Left hindlimb (tissue), 1 donor: ENCODE measurements at places on chromosomes 3 and 15.
A peak's percentile ranks its signal among the peaks of the same experiment; 100 is the strongest.

DNA sequence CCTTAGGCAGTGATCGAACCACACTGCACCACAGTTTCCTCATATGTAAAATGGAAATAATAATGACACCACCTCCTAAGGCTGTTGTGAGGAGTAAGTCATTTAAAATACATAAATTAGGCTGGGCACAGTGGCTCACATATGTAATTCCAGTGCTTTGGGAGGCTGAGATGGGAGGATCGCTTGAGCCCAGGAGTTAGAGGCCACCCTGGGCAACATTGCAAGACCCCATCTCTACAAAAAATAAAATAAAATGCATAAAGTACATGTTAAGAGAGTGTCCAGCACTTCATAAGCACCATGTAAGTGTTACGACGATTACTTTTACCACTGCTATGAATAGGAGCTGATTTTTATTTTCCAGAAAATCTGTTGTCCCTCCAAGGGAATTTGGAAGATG lies 440.0 kb downstream of the FOXP1 start:
- no peak for DNase-seq

GRCh38 chr15:75095594-75095993 lies 72.2 kb downstream of the PPCDC start:
- no peak for DNase-seq

GRCh38 chr15:86329311-86330013 lies 249.8 kb downstream of the AGBL1 start:
- no peak for DNase-seq

DNA sequence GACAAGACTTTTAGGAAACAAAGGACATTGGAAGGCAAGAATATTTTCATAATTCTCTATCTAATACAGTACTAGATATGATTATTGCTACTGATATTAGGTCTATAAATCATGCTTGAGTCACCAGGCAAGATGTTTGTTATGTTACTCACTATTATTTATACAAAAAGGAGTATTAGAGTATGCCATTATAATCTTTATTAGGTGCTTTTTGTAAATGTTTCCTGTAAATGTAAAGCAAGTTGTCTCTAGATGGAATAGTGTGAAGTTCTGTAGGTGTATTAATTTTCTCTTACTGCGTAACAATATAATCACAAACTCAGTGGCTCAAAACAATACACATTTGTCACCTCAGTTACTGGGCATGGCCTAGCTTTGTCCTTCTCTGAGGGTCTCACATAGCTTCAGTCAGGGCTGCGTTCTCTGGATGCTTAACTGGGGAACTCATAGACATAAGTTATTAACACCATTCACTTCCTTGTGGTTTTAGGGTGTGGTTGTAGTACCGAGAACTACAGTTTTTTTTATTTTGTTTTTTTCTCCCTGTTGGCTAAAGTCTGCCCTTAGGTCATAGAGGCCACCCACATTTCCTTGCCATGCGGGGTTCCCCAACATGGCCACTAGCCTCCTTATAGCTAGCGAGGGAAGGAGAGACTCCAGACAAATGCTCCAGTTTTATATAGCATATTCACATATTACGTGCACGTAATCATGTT lies 20.3 kb upstream of the MAP3K13 start:
- no peak for DNase-seq

DNA sequence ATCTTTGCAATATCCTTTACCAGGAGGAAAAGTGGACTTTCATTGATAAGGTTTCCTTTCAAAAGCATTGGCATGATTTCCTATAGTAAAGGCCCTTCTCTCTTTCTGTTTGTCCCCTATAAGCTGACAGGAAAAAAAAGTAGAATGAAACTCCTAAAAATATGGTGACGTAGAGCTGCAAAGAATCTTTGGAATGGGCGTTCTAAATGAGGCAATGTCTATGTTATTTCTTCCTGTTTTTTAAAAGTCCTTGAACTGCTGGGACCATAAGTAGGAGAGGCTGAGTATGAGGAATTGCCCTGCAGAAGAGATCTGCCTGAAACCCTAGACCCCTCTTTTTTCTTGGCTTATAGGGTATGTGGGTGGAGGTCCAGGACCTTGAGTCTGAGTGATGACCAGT lies 17.2 kb downstream of the ST3GAL6 start:
- DNase-seq = no peak

DNA sequence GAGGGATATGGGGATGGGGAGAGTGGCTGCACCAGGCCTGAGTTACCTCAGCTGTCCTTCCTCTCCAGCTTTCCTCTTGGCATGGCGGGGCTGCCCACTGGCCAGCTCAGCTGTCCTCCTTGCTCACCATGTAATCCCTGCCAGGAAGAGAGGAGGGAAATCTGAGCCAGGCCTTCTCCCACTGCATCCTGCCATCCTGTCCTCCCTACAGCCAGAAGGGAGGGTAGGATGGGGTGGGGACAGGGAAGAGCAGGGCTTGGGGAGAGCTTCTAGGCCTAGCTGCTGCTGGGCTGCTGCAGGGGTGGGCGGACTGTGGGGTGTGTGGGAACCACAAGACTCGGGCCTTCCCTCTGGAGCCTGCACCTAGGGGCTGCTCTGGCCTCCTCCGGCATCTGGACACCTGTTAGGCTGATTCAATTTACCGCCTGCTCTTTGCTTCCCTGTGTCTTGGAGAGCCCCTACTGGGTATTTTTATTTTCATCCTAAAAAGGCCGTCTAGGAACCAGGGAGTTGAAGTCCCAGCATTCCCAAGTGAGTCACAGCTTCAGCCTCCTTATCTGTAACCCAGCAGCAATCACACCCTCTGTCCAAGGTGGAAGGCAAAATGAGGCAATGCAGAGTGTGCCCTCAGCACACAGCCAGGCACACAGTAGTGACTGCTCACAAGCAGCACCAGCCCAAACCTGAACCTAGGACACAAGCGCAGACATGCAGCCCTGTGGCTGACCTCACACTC lies 13.1 kb upstream of the KY start:
- DNase-seq = peak; percentile 69

DNA sequence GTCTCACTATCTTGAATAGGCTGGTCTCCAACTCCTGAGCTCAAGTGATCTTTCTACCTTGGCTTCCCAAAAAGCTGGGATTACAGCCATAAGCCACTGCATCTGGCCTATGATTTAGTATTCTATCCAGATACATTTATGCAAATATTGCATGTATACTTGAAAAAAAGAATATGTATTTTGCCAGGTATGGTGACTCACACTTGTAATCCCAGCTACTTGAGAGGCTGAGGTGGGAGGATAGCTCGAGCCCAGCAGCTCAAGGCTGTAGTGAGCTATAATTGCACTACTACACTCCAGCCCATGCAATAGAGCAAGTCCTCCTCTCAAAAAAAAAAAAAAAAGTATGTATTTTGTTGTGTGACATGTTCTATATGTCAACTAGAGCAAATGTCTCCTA lies 54.4 kb downstream of the SLC15A2 start:
- DNase-seq = no peak

- DNase-seq = no peak
Measured at GRCh38 chr3:155283092-155284056, 10.1 kb downstream of the STRIT1 start.

- DNase-seq = no peak
Measured at GRCh38 chr15:71808311-71809020, 1.9 kb upstream of the NR2E3 start.

DNA sequence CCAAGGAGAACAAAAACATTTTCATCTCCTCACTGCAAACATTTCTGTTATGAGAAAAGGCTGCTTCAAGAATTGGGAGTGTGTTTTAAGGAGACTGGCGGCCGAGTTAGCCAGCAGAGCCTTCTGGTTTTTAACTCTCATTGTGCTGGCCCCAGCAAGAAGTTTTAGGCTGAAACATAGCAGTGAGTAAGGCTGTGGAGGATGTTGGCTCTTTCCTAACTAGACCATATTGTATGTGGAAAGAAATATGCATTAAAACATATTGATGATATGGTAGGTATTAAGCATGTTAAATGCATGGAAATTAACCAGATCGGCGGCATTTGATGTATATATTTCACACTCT lies 90.7 kb downstream of the TIGIT start:
- no peak for DNase-seq

- DNase-seq = no peak
Measured at GRCh38 chr3:19559724-19560442, 374.1 kb downstream of the EFHB start.

GRCh38 chr15:64548235-64548634 lies 87.9 kb downstream of the ZNF609 start:
- no peak for DNase-seq

DNA sequence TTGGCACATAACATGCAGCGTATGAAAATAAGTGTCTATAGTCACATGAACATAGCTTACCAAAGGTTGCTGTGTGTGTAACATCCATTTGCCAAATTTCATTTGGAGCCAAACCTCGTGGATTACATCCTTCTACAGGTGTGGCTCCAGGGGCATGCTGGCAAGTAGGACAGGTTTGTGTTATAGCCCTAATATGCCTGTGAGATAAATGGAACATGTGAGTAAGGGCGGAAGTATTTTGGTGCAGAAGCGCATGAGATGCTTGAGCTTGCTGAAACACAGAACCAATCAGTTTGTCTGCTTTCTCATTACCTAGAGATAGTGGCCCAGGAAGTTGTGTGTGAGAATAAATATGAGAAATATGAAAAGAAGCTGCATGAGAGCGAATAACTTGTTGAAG lies 21.8 kb upstream of the XCR1 start:
- no peak for DNase-seq

DNA sequence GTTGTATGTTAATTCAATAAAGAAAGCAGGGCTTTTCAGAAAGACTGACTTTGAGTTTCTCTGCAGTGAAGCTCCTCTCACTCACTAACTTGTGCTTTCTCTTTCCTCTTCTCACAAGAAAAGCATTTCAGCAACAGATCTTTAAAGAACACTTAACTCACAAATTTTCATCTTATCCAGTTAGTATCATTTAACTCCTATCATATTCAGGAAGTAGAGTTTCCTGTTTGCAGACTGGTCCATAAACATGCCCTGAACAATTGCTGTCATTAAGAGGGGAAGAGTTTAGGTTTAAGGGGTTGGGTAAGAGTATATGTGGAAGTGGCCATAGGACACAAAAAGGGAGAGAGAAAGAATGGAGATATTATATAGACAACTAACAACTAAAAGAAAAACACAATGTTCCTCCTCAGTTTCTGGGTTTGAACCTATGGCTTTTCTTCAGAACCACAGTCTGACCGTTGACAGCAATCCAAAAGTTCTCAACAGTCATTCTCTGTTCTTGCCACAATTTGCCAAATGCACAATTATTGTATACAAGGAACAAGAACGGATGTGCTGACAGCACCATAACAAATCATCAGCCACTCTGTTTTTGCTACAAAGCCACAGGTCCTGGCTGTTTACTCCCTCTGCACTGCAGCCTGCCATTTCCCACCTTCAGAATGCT lies 63.9 kb downstream of the CHAC1 start:
- no peak for DNase-seq

- no peak for DNase-seq
Measured at GRCh38 chr3:190458040-190458439, 8.3 kb upstream of the TMEM207 start.

DNA sequence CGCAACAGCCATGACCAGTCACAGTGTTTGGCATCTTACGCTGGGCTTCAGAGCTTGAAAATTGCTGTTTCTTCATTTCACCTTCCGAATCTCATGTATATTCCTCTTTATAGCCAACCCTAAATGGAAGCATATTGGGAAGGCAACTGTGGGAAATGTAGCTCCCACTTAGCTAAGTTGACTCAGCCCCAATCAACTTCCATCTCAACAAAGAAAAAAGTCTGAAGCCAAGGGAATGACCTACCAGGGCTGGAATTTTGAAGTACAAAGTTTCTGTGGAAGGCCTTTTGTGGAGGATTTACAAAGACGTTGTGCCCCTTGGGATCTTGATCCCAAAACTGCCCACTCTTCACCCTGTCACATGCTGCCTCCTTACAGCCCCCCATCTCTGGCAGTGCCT lies 85.2 kb upstream of the OXTR start:
- no peak for DNase-seq

DNA sequence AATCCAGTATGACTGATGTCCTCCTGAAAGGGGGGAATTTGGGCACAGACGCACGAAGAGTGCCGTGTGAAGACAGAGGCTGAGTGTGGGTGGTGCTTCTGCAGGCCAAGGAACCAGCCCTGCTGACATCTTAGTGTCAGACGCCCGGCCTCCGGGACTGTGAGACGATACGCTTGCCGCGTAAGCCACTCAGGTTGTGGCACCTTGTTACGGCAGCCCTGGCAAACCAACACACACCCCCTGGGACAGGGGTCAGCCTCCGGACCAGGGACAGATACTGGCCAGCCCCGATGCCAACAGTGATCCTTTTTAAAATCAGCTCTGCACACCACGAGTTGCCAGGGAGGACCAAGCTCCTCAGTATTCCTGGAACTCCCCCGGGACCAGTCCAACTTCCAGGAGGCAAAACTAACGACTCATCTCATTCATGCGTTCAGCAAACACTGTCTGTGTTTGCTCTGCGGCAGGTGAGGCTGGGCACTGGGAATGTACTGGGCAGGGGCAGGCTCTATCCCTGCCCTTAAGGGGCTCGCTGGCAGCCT lies 21.2 kb upstream of the PIGZ start:
- DNase-seq = peak; percentile 15

GRCh38 chr15:89148126-89148525 lies 59.9 kb downstream of the ABHD2 start:
- DNase-seq = no peak
